ENCODE measurements at places on chromosomes 4 and X.

- no peak for DNase-seq
Observed at GRCh38 chr4:158946825-158947224, 156.1 kb upstream of the RAPGEF2 start.

GRCh38 chr4:136002316-136002715, 1530.0 kb downstream of the PCDH18 start:
- DNase-seq: no peak

- DNase-seq: no peak
Observed at GRCh38 chr4:171602638-171603355, 210.4 kb upstream of the GALNTL6 start.

GRCh38 chrX:21932292-21933002, 8.1 kb upstream of the SMS start:
- DNase-seq: no peak

DNA sequence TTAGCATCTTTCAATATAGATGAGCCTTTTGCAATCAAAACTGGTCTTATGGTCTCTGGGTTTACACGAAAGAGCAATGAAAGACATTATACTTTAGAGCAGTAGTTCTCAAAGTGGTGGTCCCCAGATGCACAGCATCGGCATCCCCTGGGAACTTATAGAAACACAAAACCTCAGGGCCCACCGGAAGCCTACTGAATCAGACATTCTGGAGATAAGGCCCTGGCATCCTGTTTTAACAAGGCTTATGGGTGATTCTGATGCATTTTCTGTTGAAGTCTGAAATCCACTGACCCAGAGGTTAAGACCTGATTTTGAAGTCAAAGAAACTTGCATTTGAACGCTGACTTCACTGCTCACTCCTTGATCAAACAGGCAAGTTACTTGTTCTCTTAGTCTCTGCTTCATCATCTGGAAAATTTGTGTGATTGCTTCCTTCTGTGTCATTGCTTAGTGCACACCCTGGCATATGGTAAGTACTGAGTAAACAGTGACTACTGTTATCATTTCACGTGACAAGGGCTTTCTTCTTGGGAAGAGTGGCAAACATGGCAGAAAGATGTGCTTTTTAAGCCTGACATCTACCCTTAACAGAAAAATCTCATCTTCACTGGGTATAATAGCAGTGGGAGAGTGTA, 14.5 kb downstream of the CHRNA9 start:
- no peak for DNase-seq

GRCh38 chrX:125532411-125533089, 212.9 kb downstream of the TEX13C start:
- no peak for DNase-seq

DNA sequence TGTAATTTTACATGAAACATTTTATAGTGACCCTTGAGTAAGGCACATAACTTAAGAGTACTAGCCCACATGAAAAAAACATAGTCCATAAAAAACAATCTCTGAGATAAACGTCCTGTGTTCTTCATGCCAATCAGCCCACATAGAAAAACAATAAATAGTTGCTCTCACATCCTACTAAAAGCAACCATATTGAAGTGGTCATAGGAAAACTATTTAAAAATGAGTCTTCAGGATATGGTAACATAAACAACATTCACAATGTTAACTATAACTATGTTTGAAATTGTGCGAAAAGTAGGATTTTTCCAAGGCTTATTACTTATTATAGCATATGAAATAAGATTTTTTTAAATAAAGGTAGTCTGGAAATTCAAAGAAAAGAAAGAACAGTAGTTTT, 77.1 kb upstream of the EPHA5 start:
- DNase-seq: no peak

DNA sequence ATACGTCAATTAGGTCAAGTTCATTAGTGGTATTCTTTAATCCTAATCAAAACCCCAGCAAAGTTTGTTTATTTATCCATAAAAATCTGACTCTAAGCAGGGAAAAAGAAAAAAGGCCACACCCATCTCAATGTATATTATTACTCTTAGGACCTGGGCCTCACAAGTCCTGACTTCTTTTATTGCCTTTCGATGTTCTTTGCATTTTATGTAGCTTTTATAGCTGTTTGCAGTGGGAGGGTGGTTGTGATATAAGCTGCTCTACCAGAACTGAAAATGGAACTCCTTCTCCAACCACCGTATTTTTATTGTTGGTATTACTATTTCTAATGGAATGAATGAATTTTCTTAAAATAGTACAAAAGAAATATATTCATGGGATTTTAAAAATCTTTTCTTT, 163.3 kb upstream of the FAM47C start:
- DNase-seq: no peak
